Right atrium auricular region (tissue), 2 donors: ENCODE measurements at places on chromosomes 7 and 10. TPM values are rescaled to one million over a fixed set of nuclear protein-coding genes. Genes with fewer than 3 reads are reported as not detected.
A peak's percentile ranks its signal among the peaks of the same experiment; 100 is the strongest.

- no peak for DNase-seq
Measured at GRCh38 chr7:135349746-135350145, 116.1 kb downstream of the STRA8 start.

- no peak for DNase-seq
Measured at GRCh38 chr7:117565226-117565625, 85.4 kb downstream of the CFTR start.

Gene TFEC
- 2.1 TPM for total RNA-seq

DNA sequence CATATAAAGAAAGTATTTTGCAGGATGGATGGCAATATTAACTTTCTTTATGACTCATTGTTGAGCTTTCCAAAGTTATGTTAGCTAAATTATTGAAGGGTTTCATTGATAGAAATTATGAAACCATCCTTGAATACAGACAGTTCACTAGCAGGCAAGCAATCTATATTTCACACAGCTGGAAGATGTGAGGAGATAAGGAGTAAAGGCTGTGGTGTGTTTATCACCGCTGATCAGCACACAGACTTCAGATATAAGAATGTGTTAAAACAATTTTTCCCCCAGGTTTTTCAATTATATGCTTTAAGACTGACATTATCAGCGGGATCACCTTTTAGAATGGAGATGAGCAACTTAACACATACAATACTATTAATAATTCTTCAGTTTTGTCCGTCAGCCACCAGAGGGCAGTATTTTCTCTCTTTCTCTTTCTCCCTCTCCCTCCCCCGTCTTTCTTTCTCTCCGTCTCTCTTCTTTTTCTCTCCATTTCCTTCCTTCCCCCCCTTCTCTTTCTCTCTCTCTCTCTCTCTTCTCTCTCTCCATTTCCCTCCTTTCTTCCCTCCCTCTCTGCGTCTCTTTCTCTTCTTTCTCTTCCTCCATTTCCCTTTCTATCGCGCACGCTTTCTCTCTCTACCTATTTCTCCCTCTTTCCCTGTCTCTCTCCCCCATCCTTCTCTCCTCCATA, 62.9 kb upstream of the FAM171A1 start:
- DNase-seq, result no peak

Gene OIT3
- total RNA-seq, result 0.30 TPM

GRCh38 chr7:89223900-89224395, 428.4 kb upstream of the TEX47 start:
- no peak for DNase-seq

Gene GPER1
- 4.6 TPM for total RNA-seq

DNA sequence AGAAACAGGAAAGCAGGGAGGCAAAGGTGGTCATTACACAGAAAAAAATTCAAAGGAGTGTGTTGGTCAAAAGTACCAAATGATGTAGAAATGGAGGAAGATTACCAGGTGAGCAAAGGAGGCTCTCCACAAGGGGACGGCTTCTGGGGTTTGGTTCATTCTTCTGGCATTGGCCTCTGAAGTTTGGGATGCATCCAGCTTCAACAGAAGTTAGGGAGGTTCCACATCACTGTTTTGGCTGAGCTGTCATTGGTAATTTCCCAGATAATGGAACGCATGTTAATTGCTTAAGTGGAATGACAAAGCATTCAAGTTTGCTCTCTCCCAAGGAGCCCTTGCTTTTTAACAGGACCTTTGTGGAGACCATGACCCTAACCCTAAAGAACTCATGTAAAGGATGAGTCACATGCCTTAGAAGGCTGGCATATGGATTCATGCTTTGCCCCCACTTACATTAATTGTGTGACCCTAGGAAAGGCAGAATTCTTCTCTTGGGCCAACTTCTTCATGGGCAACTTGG, 398.6 kb downstream of the GPAM start:
- no peak for DNase-seq

DNA sequence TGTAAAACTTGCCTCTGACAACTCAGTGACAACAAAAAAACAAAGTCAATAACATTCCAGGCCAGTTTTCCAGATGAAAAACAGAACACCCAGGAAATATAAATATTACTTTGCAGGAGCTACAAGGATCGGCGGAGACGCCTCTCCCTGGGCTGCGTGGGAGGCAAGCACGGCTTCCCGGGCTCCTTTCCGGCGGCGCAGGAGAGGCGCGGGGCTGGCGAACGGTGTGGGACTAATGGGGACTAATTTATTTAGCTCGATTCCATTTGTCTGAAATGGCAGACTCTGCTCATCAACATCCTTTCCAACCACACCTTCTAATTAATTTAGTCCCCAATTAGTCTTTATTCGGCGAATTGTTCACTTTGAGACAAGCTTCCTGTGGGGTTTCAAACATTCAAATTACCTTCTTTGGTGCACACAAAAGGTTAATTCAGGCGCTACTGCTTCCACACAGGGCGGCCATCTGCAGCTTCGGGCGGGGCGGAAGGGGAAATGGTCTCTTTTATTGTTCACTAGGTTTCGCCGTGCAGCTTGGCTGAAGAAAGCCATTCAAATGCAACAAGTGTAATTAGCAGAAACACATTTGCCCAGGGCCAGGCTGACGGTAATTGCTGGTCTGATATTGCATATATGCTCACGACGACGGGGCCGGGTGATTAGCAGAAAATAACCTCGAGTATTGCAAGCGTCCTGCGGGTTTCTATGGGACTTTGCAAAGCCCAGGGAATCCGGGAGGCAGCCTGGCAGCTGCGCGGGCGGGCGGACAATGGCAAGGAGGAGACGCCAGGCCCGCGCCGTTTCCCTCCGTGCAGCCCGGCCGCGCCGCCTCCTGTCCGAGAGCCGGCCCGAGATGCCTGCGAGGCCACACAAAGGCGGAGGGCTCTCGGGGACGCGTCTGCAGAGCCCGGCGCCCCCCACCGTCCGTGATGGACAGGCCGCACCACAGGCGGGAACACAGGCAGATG, 270.1 kb downstream of the PTPRN2 start:
- peak; percentile 54 for DNase-seq

DNA sequence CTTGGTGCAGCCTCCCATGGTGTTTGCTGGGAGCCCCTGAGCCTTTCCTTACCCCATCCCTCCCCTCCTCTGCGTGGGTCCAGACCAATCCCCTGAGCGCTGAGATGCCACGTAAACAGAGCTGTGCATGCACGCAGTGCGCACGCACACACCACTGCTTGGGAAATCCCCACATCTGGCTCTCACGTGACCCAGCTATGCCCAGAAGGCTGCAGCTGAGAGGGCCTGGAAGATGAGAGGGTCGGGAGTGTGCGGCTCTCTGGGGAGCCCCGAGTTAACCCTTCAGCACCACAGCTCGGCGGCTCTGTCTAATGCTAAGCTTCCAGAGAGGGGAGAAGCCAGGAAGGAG, 177.2 kb downstream of the SH3PXD2A start:
- peak; percentile 93 for DNase-seq

- DNase-seq, result no peak
Measured at GRCh38 chr7:150748376-150748775, 11.2 kb downstream of the GIMAP5 start.

Gene KEL
- not detected for total RNA-seq

DNA sequence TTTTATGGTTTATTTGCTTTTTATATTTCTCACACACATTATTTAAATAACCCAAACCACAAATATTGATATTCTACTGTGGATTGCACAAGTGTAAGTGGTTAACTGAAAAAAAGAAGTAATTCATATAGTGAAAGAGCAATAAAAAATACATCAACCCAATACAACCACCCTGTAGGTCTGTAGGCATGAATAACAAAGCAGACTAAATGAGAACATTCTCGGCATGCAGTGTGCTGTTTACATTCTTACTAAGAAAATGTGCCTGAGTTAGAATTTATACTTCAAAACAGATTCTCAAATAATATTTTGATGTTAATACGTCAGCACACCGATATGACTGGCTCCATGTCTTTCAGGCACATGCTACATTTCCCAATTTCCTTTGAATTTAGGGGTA, 660.8 kb downstream of the MAGI2 start:
- DNase-seq, result no peak

DNA sequence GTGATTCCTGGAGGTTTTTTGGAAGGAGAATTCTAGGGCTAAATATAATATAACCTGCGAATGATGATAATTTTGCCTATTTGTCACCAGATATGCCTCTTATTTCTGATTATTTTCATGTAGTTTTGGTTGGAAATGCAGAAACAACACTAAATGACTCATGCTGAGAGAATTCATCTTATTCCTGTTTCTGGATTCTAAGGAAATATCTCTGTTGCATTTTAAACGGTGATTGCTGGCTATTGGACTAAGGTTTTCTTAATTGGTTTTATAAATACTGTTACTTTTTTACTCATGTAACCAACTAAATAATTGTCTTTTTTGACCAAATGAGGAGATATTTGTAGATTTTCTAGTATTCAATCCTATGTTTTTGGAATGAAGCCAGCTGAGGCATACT, 204.9 kb upstream of the NPSR1 start:
- no peak for DNase-seq

DNA sequence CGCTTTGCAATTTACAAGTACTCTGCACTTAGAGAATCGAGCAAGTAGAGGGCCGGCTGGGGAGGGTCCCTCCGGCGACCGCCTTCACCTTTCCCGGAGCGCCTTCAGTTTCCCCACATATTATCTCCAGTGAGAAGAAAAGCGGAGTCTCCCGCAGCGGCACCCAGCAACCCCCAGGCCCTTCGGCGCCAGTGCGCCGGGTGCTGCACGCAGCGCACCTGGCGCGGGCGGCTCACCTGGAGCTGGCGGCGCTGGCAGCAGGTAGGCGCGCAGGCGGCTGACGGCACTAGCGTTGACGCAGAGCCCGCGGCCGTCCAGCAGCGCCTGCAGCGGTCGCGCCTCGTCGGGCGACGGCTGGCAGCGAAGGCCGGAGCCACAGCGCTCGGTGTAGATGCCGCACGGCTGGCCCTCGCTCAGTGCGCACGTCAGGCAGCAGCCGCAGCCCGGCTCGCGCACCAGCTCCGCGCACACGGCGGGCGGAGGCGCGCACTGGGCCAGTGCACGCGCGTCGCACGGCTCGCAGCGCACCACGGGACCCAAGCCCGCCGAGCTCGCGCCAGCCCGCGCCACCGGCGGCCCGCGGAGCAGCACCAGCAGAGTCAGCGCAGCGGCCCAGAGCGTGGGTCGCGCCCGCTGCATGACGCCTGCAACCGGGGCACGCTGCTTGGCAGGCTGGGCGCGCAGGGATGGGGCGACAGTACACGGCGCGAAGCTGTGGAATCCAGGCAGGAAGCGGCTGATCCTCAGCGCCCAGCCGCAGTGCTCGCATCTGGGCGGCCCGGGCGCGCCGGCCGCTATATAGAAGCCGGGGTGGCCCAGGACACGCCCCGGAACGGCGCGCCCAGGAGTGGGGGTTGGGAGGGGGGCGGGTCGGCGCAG, at the start of gene IGFBP3:
TSS of gene IGFBP3 (minus strand) at position 771 of the 879 bp plus-strand sequence. CDS start at position 639, 132 bp downstream.
- no peak for DNase-seq

DNA sequence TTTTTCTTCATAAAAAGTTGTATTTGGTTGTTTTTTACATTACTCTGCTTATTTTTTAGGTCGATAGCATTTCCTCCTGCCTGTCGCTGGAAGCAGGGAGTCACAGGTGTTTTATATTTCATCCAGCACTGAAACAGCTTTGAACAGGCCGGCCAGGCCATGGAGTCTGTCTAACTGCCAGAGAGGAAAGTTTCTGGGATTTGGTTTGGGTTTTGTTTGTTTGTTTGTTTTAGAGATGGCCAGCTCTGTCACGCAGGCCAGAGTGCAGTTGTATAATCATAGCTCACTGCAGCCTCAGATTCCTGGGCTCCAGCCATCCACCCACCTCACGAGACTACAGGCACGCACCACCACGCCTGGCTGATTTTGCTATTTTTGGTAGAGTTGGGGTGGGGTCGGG, 23.4 kb downstream of the PROSER2 start:
- no peak for DNase-seq

DNA sequence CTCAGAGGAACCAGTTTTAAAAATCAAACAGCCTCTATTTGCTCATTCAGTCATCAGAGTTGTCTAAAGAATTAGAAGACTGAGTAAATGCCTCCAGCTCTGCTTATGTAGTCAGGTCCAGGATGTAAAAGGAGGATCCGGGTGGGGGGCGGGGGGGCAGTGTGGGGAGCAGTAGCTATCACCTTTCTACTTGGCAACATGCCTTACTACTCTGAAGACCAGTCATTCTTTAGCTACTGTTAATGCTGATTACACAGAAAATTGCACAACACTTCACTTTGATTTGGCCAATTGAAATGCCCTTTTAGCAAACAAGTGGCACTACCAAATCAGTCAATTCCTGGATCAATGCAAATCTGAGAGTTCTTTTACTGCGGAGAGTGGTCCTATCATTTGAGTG, 164.2 kb downstream of the NXPH1 start:
- no peak for DNase-seq

GRCh38 chr7:18444826-18445225, 50.7 kb upstream of the HDAC9 start:
- no peak for DNase-seq

Gene SGPL1
- total RNA-seq, result 8.9 TPM

- no peak for DNase-seq
Measured at GRCh38 chr7:141122736-141123135, 48.9 kb downstream of the TMEM178B start.

GRCh38 chr7:133401225-133401624, 148.3 kb downstream of the EXOC4 start:
- DNase-seq, result no peak

DNA sequence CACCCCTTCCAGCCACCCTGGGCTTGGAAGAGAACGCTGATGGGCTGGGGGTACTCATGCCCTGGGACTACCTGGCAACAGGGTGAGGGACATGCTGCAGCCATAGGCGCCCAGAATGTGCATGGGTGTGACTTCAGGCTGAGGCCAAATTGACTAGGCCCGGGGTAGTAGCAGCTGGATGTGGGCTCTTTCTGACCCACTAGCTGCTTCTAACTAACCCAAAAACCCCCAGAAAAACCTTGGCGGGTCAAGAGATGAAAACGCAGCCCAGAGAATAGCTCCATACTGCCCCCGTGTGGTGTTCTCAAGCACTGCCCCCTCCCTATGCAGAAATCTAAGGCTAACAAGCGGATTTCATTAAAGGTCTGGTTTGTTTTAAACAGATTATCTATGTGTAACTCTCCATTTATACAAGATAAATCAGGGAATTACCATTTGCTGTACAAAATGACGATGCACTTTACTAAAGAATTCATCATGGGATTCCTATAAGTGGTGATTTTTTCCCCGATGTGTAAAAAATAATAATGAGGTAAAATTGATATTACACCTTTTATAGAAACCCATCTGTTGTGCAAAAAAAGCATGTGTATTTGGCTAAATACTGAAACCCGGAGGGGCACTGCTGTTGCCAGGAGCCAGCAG, 4.2 kb downstream of the SMARCD3 start:
- DNase-seq, result no peak

- DNase-seq, result no peak
Measured at GRCh38 chr10:56599201-56599600, 238.1 kb upstream of the ZWINT start.

Gene NUDT13
- 0.90 TPM for total RNA-seq

GRCh38 chr10:13319166-13319565, 19.3 kb upstream of the PHYH start:
- DNase-seq, result no peak

DNA sequence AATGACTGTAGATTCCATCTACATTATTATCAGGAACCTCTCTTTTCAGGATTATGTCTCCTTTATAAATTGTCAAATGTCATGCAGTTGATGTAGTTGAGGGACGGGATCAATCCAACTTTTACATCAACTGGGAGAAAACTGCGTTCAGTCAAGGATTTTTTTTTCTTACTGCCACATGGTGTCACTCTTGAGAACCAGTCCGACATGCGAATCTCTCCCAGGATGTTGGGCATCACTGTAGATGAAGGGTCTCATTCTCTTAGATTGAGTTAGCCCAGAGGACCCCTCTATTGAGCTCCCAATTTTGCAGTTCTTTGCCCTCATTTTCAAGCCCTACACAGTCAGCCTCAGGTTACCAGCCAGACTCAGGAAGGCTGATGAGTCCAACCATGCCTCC, 120.3 kb upstream of the PTPRZ1 start:
- no peak for DNase-seq

Gene VWDE
- 4.0 TPM for total RNA-seq

GRCh38 chr7:33802600-33802999, 102.7 kb upstream of the BMPER start:
- DNase-seq, result no peak
